ENCODE measurements at places on chromosomes 5 and 9. TPM values are rescaled to one million over a fixed set of nuclear protein-coding genes. Genes with fewer than 3 reads are reported as not detected.

- no peaks in the 10 kb centered on the region for H3K27me3 ChIP-seq
- H3K4me3 ChIP-seq: no peak overlapping the region
- H3K27ac ChIP-seq: peak overlapping the region; percentile 52
- peaks cover 6% of the 10 kb centered on the region for H3K36me3 ChIP-seq
- peak; percentile 74 for DNase-seq
Measured at GRCh38 chr9:112130997-112131396, 44.1 kb downstream of the SUSD1 start.

GRCh38 chr9:130532426-130533080, 46.8 kb upstream of the FUBP3 start:
- H3K4me1 ChIP-seq: no peaks in the 10 kb centered on the region
- H3K36me3 ChIP-seq: no peaks in the 10 kb centered on the region
- no peak overlapping the region for H3K27ac ChIP-seq
- no peak for DNase-seq
- peaks cover 36% of the 10 kb centered on the region for H3K27me3 ChIP-seq

SPATA6L gene
- 7.2 TPM for polyA plus RNA-seq

DNA sequence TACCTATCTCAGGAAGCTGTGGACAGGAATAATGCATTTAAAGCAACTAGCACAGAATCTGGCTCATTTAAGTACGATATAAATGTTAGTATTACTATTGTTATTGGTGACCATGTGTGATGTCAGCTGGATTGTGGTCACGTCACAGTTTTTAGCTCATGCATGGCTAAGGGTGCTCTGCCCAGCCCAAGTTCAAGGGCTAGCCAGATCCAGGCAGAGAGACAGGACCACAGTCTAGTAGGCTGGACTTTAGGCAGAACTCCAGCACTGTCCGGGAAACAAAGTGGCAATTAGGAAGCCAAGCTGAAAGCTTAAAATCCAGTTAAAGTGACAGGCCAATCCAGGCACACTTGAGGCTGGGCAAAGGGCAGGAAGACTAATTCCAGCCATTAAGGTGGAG, 273.6 kb downstream of the ADAMTSL1 start:
- H3K27me3 ChIP-seq: no peaks in the 10 kb centered on the region
- no peak overlapping the region for H3K4me3 ChIP-seq
- no peak for DNase-seq
- H3K4me1 ChIP-seq: no peaks in the 10 kb centered on the region

- peaks cover 8% of the 10 kb centered on the region for H3K4me1 ChIP-seq
- no peaks in the 10 kb centered on the region for H3K36me3 ChIP-seq
- H3K27me3 ChIP-seq: no peaks in the 10 kb centered on the region
- no peak for DNase-seq
Measured at GRCh38 chr5:32475334-32476097, 31.0 kb upstream of the ZFR start.

SPINK4 gene
- 82.4 TPM for polyA plus RNA-seq

ELAVL2 gene
- polyA plus RNA-seq: 1.2 TPM

GPRIN1 gene
- polyA plus RNA-seq: 7.0 TPM

- no peaks in the 10 kb centered on the region for H3K36me3 ChIP-seq
- H3K27ac ChIP-seq: no peak overlapping the region
- no peaks in the 10 kb centered on the region for H3K4me1 ChIP-seq
- no peak for DNase-seq
- H3K4me3 ChIP-seq: no peak overlapping the region
Measured at GRCh38 chr5:178551059-178551458, 39.1 kb downstream of the COL23A1 start.

GRCh38 chr9:101460965-101461364, 25.4 kb upstream of the ALDOB start:
- H3K4me3 ChIP-seq: no peak overlapping the region
- DNase-seq: no peak
- H3K4me1 ChIP-seq: peaks cover 14% of the 10 kb centered on the region

DNA sequence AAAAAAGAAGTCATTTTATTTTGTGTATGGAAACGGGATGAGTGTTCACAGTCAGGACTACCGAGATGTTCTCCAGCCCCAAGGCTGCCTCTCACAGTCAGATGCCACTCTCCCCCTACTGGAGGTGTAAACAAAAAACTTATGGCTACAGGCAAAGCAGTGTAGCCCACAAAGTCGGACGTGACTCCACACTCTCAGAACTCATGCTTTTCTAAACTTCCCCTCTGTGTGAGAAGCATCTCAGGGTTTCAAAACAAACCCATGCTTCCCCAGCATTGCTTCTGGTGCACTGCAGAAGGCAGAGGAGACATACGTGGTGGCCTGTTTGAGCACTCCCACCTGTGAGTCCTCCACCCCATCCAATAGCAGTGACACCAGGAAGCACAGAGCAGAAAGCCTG, 580.3 kb downstream of the BNC2 start:
- DNase-seq: no peak
- H3K4me1 ChIP-seq: no peaks in the 10 kb centered on the region
- no peak overlapping the region for H3K4me3 ChIP-seq
- no peaks in the 10 kb centered on the region for H3K36me3 ChIP-seq

CDH12 gene
- polyA plus RNA-seq: 1.1 TPM

LURAP1L gene
- 14.3 TPM for polyA plus RNA-seq

GRCh38 chr5:132425009-132425937, 55.8 kb downstream of the SLC22A5 start:
- H3K27ac ChIP-seq: peak overlapping the region; percentile 97
- DNase-seq: no peak
- H3K4me1 ChIP-seq: peaks cover 85% of the 10 kb centered on the region
- H3K27me3 ChIP-seq: no peaks in the 10 kb centered on the region
- H3K4me3 ChIP-seq: no peak overlapping the region
- peaks cover 6% of the 10 kb centered on the region for H3K36me3 ChIP-seq

DNA sequence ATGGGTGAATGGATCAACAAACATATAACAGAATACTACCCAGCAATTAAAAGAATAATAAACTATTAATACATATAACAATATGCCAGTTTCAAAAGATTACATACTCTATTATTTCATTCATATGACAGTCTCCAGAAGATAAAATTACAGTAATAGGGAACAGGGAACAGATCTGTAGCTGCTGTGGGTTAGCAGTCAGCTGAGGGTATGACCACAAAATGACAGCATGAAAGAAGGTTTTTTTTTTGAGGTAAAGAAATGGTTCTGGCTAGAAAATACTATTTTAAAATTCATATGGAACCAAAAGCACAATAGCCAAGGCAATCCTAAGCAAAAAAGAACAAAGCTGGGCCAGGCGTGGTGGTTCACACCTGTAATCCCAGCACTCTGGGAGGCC, 73.0 kb upstream of the NR5A1 start:
- no peak overlapping the region for H3K27ac ChIP-seq
- no peaks in the 10 kb centered on the region for H3K27me3 ChIP-seq
- H3K4me3 ChIP-seq: no peak overlapping the region
- H3K4me1 ChIP-seq: no peaks in the 10 kb centered on the region
- H3K36me3 ChIP-seq: no peaks in the 10 kb centered on the region

GRCh38 chr9:111949919-111950318, 53.3 kb downstream of the UGCG start:
- H3K27me3 ChIP-seq: no peaks in the 10 kb centered on the region
- no peak overlapping the region for H3K27ac ChIP-seq
- DNase-seq: no peak

DNA sequence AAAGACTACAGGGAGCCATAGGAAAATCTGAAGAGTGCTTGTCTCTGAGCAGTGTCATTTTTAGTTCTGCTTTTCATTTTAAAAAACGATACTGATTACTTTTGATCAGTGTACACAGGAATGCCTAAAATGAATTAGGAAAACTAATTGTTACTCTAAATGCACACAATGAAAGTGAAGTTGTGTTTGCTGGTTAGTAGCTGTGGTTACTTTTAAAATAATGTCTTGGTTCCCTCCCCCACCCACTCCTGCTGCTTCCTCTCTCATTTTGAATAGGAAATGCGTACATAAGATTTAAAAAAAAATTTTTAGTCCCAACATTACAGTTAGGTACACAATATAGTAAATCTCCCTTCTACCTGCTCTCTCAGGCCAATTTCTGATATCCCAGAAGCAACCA, 47.5 kb upstream of the PLPP1 start:
- no peak for DNase-seq
- H3K27me3 ChIP-seq: no peaks in the 10 kb centered on the region
- H3K27ac ChIP-seq: no peak overlapping the region
- no peaks in the 10 kb centered on the region for H3K36me3 ChIP-seq
- no peaks in the 10 kb centered on the region for H3K4me1 ChIP-seq

GRCh38 chr9:130728721-130729120, 35.1 kb downstream of the EXOSC2 start:
- no peak overlapping the region for H3K27ac ChIP-seq
- no peaks in the 10 kb centered on the region for H3K27me3 ChIP-seq
- DNase-seq: no peak
- no peaks in the 10 kb centered on the region for H3K36me3 ChIP-seq

GRCh38 chr5:174556756-174557155, 167.6 kb upstream of the MSX2 start:
- peaks cover 4% of the 10 kb centered on the region for H3K27me3 ChIP-seq
- no peaks in the 10 kb centered on the region for H3K4me1 ChIP-seq
- H3K27ac ChIP-seq: no peak overlapping the region
- no peak for DNase-seq
- no peak overlapping the region for H3K4me3 ChIP-seq
- H3K36me3 ChIP-seq: no peaks in the 10 kb centered on the region

DNA sequence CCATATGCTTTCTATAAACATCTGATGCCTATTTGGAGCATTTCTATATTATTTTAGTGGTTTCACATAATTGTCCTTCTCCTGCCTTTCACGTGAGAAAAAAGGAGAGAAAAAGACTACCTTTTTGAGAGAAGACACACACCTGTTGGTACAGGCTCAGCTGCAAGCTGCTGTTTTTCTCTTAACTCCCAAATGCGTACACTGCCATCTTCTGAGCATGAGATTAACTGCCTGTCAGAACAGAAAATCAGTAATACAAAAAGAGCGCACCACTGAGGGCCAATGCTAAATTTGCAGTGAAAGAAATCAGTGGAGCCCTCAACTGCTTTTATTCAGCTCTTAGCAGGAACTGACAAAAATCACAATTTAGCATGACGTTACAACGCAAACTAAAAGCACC, 54.9 kb downstream of the WDR41 start:
- H3K27ac ChIP-seq: no peak overlapping the region
- DNase-seq: no peak
- H3K4me3 ChIP-seq: no peak overlapping the region
- no peaks in the 10 kb centered on the region for H3K4me1 ChIP-seq
- peaks cover 4% of the 10 kb centered on the region for H3K36me3 ChIP-seq
- no peaks in the 10 kb centered on the region for H3K27me3 ChIP-seq

GRCh38 chr5:176438959-176439757, 9.0 kb upstream of the FAF2 start:
- H3K27me3 ChIP-seq: peaks cover 3% of the 10 kb centered on the region
- no peak overlapping the region for H3K27ac ChIP-seq
- H3K4me1 ChIP-seq: peaks cover 6% of the 10 kb centered on the region
- no peaks in the 10 kb centered on the region for H3K36me3 ChIP-seq
- DNase-seq: no peak

DNA sequence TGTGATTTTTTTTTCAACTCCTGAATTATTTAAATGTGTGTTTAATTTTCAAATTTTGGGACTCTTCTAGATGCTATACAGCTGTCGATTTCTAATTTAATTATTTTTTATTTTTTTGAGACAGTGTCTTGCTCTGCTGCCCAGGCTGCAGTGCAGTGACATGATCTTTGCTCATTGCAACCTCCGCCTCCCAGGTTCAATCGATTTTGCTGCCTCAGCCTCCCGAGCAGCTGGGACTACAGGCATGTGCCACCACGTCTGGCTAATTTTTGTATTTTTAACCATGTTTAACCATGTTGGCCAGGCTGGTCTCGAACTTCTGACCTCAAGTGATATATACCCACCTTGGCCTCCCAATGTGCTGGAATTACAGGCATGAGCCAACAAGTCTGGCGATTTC, 28.6 kb downstream of the CSNK1G3 start:
- H3K27me3 ChIP-seq: no peaks in the 10 kb centered on the region
- no peak overlapping the region for H3K4me3 ChIP-seq
- no peak for DNase-seq
- H3K27ac ChIP-seq: no peak overlapping the region
- H3K4me1 ChIP-seq: no peaks in the 10 kb centered on the region

DNA sequence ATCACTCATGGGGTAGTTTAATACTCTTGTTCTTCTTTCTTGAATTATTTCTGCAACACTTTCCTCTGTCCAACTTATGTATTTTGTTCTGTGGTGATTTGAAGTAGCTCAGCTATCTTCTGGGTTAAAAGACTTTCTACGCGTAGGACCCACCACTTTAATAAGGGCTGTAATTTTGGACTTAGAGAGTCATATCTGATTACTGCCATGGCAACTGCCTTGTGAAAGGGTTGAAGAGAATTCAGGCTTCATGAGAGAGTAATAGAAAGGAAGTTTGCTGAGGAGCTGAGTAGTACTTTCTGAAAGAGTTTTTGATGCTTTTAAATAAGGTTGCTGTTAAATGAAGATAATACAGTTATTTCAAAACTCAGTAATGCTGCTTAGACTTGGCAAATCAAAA, 89.5 kb downstream of the TLE4 start:
- no peak overlapping the region for H3K4me3 ChIP-seq
- H3K27me3 ChIP-seq: no peaks in the 10 kb centered on the region
- no peak for DNase-seq
- H3K36me3 ChIP-seq: peaks cover 5% of the 10 kb centered on the region
- H3K4me1 ChIP-seq: no peaks in the 10 kb centered on the region

GRCh38 chr5:179904463-179905160, 3.1 kb downstream of the TBC1D9B start:
- DNase-seq: no peak
- H3K4me1 ChIP-seq: peaks cover 8% of the 10 kb centered on the region
- H3K36me3 ChIP-seq: peaks cover 47% of the 10 kb centered on the region
- H3K27me3 ChIP-seq: no peaks in the 10 kb centered on the region

GTF3C5 gene
- 54.8 TPM for polyA plus RNA-seq

- peak within 1 kb of the TSS; percentile 8 for H3K27ac ChIP-seq
- peak within 1 kb of the TSS; percentile 35 for H3K4me3 ChIP-seq
- DNase-seq: peak; percentile 13
- H3K36me3 ChIP-seq: no peaks in the 10 kb centered on the region
- H3K27me3 ChIP-seq: peaks cover 22% of the 10 kb centered on the region
Measured at GRCh38 chr5:83720836-83721537, at the start of gene HAPLN1. TSS of gene HAPLN1 (minus strand) at chr5:83720855. CDS start at chr5:83673523, 47,332 bp downstream.

DNA sequence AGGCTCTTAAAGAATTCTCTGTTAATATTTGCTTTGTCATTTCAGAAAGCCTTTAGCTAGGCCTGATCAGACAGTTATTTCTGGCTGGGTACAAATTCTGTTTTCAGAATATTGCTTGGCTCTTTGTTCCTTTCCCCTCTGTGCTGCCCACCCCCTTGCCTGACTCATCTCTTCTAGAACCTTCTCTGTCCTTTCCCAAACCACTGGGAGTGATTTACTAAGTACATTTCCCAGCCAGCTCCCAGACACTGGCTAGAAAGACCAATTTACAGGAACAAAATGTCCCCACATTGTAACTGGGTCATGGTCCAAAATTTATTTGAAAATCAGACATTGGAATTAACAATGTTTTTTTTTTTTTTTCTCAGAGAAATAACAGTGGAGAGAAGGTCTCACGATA, 133.1 kb upstream of the MAP1B start:
- no peak overlapping the region for H3K27ac ChIP-seq
- H3K4me1 ChIP-seq: no peaks in the 10 kb centered on the region
- no peak for DNase-seq
- no peaks in the 10 kb centered on the region for H3K27me3 ChIP-seq
- H3K36me3 ChIP-seq: no peaks in the 10 kb centered on the region

GRCh38 chr9:125100822-125101221, 42.5 kb downstream of the SCAI start:
- H3K27ac ChIP-seq: no peak overlapping the region
- no peaks in the 10 kb centered on the region for H3K4me1 ChIP-seq
- H3K36me3 ChIP-seq: no peaks in the 10 kb centered on the region
- no peak overlapping the region for H3K4me3 ChIP-seq
- no peaks in the 10 kb centered on the region for H3K27me3 ChIP-seq

CDC20B gene
- 0.15 TPM for polyA plus RNA-seq

EPB41L4B gene
- 35.5 TPM for polyA plus RNA-seq

GRCh38 chr5:159098603-159099436, 896 bp downstream of the EBF1 start:
- H3K27ac ChIP-seq: peak overlapping the region; percentile 13
- peaks cover 90% of the 10 kb centered on the region for H3K27me3 ChIP-seq
- H3K4me3 ChIP-seq: peak overlapping the region; percentile 41

DRD1 gene
- 0.04 TPM for polyA plus RNA-seq

Data from large intestine (tissue), 12 donors.